GM23248 (cell line): ENCODE measurements at places on chromosomes 7 and 10.

DNA sequence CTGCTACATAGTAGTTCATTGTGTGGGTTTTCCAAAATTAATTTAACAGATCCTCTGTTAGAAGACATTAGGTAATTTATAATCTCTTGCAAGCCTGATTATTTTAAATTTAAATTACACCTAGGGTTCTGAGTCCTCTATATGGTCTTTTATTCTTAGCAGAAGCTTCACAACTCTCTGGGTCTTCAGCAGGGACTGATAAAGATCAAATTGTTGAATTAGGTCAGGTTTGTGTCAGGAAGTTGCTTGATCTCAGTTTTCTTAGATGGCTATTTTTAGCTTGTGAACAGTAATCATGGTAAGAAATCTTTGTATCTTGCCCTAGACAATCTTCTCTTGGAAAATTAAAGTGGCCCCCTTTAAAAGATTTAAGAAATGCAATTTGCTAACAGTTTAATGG, 183.1 kb upstream of the HDAC9 start:
- DNase-seq, result no peak

- DNase-seq, result no peak
Measured at GRCh38 chr7:70726951-70727378, 405.0 kb upstream of the GALNT17 start.

DNA sequence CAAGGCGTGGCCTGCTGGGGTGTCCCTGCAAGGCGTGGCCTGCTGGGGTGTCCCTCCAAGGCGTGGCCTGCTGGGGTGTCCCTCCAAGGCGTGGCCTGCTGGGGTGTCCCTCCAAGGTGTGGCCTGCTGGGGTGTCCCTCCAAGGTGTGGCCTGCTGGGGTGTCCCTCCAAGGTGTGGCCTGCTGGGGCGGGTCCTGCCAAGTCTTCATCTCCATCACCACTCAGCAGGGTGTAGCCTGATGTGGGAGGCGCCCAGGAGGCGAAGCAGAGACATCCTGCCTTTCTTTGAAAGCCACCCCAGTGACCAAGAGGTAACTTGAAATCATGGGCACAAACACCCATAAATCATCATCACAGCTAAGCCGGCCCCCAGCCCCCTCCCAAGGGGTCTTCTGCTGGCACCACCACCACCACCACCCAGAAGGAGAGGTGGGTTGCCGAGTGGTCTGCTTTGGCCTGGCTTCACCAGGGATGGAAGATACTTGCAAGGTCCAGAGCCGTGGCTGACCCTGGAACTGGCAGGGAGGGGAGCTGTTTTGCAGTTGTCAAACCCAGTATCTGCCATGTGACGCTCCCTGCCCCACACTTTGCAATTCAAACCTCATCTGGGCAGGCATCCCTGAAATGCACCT, 190.6 kb downstream of the EBF3 start:
- no peak for DNase-seq

GRCh38 chr7:22833957-22834356, 11.3 kb upstream of the TOMM7 start:
- DNase-seq, result peak; percentile 17

GRCh38 chr7:4606797-4607196, 75.3 kb upstream of the FOXK1 start:
- peak; percentile 19 for DNase-seq

DNA sequence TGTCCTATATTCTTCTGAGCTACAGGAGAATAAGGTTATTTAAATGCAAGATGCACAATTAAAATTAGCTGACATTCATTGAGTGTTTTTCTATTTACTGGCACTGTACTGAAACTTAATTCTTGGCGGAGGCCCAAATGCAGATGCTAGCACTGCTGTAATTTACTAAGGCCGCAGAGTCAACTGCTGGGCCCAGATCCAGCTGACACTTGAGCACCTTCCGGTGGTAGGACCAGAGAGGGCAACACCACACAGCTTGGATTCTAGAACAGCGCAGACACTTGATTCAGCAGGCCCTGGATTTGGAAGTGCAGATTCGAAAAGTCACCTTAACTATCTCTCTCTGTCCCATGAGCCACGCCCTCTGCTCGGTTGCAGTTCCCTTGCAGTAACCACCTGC, 228.6 kb upstream of the TMEM72 start:
- no peak for DNase-seq

GRCh38 chr10:133044401-133044811, 43.3 kb upstream of the ADGRA1 start:
- DNase-seq, result peak; percentile 20
